ENCODE measurements at places on chromosomes 11 and 22.

- DNase-seq: no peak
These were observed 3.4 kb downstream of the PLAAT3 start for GRCh38 chr11:63610604-63611394.

DNA sequence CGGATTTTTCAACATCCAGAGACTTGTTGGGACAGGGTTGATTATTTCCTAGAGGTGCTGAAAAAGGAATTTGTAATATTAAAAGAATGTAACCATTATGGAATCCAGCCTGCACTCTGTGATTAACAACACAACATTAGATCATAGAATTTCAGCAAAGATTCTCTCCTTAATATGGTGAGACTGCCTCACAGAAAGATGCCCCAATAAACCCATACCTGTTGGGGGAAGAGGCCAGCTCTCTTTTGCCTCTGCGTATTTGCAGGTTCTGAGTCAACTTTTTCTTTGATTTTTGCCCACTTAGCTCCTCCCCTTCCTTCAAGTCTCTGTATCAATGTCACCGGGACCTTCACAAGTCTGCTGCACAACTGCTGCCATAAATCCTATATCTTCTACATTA, 12.4 kb upstream of the MTMR3 start:
- DNase-seq: peak; percentile 6

DNA sequence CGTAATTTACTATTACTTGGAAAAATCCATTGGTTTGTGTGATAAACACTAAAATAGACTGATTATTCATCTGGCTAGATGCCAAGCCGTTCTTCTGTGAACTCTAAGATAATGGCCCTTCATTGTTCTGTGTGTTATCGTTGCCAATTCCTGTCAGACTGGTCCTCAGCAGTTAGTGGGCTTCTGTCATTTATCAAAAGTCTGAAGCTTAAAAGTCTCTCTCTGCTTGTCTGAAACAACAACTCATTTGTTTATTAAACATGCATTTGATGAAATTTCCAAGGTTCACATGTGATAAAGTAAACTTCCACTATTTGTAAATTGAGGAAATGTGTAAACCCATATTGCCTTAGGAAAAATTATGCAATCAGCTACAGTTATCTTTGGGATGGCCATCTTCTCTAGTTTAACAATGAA, 21.1 kb upstream of the RDX start:
- DNase-seq: no peak

GRCh38 chr11:125957618-125958332, 11.9 kb downstream of the VSIG10L2 start:
- no peak for DNase-seq

GRCh38 chr22:17941471-17942406, 82.6 kb downstream of the MICAL3 start:
- no peak for DNase-seq

- DNase-seq: no peak
These were observed 844.8 kb upstream of the CHORDC1 start for GRCh38 chr11:91067666-91068065.
